ENCODE measurements at places on chromosomes 7 and 10.

DNA sequence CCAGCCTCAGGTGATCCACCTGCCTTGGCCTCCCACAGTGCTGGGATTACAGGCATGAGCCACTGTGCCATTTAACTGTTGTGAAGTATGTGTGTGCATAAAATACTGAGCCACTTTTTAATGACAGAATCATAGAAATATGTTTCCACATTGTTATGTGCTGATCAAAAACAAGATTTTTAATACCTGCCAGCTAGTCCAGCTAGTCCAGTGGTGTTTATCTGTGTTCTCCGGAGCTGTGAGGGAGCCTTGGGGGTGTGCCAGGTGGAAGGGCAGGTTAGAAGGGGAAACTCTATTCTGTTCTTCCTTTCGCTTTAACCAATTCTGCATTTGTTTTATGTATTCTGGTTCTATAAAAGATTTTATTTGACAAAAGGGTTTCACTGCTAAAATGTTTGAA is 7.0 kb downstream of the FAM221A start:
- DNase-seq = no peak

DNA sequence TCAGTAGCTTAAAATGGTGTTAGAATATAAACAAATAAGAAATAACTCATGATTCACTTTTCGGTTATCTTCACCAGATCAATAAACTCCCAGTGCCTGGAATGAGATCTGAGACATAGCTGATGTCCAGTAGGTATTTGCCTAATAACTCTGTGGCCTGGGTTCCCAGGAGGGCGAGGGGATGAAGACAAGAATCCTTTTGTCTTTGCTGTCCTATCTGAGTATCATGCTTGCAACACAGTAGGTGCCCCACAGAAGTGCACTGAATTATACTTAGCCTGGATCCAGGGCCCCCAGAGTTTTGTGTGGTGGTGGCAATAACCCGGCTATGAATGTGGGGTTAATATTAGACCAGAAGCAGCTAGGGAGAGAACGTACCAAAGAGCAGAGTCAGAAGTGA is 350.1 kb upstream of the AOAH start:
- DNase-seq = no peak

- DNase-seq = no peak
Observed at GRCh38 chr7:22586786-22587140, 86.8 kb upstream of the STEAP1B start.

- no peak for DNase-seq
Observed at GRCh38 chr7:28245123-28245878, 64.7 kb upstream of the JAZF1 start.

GRCh38 chr10:4532467-4532866 is 293.5 kb upstream of the AKR1E2 start:
- no peak for DNase-seq

GRCh38 chr7:138710536-138711385 is 9.6 kb upstream of the SVOPL start:
- DNase-seq = no peak

- peak; percentile 74 for DNase-seq
Observed at GRCh38 chr10:103884681-103885139, 29.3 kb upstream of the SH3PXD2A start.

GRCh38 chr7:69700331-69700730 is 102.1 kb downstream of the AUTS2 start:
- DNase-seq = peak; percentile 75

- no peak for DNase-seq
Observed at GRCh38 chr10:110162741-110163145, 44.7 kb upstream of the MXI1 start.

DNA sequence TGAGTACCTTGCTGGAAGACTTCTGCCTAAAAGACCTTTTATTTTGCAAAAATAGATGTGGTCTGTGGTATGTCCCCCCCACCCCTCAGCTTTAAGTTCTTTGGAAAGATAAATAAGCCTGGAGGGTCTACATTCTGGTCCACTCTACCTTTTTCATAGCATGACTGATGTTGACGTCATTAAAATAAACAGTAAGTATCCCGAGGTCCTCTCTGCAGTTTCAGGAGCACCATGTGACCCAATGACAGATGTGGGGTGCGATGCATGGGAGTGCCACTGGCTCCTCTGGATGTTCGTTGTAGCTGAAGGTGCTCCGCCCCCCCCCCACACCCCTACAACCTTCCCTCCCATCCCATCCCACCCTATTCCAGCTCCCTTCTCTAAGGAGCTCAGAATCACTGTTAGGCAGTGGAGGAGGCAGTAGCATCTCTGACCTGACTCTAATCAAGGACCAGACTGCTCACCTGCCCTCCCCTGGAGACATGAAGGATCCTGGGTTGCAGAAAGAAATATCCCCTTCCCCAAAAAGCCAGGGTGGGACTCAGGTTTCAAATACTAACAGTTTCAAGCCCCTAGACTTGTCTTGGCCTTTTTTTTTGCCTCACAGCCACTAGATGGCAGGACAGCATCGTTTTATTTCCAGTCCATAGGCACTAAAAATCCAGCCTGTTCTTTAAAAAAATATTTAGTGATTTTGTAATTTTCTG is 25.1 kb downstream of the CASP7 start:
- DNase-seq = peak; percentile 45

- peak; percentile 51 for DNase-seq
Observed at GRCh38 chr7:104156842-104157277, 51.0 kb downstream of the ORC5 start.

DNA sequence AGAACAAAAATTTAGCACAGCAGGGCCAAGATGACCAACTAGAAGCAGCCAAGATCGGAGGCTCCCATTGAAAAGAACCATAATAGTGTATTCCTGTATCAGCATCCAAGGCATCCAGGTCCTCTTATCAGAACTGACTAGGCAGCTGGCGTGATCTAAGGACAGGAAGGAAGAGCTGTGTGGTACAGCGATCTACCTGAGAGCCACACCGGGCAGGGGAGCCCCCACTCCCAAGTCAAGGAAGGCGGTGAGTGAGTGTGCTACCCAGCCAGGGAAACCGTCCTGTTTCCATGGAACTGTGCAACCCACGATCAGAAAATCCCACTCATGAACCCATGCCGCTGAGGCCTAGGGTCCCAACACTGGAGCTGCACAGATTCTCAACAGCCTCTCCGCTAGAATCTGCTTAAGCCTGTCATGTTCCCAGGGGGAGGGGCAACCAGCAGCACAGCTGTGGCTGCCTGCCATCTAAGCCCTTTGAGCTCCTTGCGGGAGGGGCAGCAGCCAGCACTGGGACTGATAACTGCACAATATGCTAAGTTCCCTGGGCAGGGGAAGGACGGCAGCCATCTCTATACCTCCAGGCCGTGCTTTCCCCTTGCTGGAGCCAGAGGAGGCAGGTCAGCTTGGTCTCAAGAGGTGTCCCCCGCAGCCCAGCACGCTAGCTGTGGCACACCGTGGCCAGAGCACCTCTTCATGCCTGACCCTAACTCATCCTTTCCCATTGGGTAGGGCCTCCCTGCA is 213.0 kb upstream of the SMIM30 start:
- DNase-seq = peak; percentile 98

GRCh38 chr7:100380196-100380595 is 6.9 kb downstream of the PILRA start:
- no peak for DNase-seq

- DNase-seq = no peak
Observed at GRCh38 chr7:109930049-109930448, 1160.9 kb upstream of the LRRN3 start.

- DNase-seq = peak; percentile 12
Observed at GRCh38 chr10:18261063-18261610, 120.9 kb downstream of the CACNB2 start.

- no peak for DNase-seq
Observed at GRCh38 chr10:116163333-116164131, 109.5 kb downstream of the GFRA1 start.

GRCh38 chr7:133491201-133491691 is 238.4 kb downstream of the EXOC4 start:
- DNase-seq = no peak

All from NCI-H82 (cell line).